ENCODE measurements at places on chromosomes 11 and 22. TPM values are rescaled to one million over a fixed set of nuclear protein-coding genes. Genes with fewer than 3 reads are reported as not detected.

GRCh38 chr11:123103326-123103980 lies 41.5 kb upstream of the HSPA8 start:
- DNase-seq, result peak; percentile 60

- no peak for DNase-seq
Observed at GRCh38 chr22:46528121-46528610, 9.3 kb downstream of the CELSR1 start.

- DNase-seq, result peak; percentile 75
Observed at GRCh38 chr11:2305140-2305778, 3.4 kb downstream of the TSPAN32 start.

DNA sequence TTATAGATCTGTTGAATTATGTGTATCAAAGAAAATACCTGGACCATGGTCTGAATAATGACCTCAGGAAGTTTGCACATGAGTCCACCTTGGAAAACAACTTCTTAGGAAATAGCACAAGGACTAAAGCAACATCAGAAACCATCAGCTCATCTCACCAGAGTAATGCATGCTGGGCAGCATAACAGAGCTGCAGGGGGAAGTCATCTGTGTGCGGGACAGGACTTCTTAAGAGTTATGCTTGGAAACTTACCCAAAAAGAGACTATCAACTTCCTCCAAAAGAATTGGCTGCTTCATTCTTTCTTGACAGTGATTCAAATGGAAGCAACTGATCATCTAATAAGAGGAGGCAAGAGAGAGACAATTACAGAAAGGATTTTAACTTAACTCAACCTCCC lies 2.5 kb downstream of the OR56B4 start:
- no peak for DNase-seq

DNA sequence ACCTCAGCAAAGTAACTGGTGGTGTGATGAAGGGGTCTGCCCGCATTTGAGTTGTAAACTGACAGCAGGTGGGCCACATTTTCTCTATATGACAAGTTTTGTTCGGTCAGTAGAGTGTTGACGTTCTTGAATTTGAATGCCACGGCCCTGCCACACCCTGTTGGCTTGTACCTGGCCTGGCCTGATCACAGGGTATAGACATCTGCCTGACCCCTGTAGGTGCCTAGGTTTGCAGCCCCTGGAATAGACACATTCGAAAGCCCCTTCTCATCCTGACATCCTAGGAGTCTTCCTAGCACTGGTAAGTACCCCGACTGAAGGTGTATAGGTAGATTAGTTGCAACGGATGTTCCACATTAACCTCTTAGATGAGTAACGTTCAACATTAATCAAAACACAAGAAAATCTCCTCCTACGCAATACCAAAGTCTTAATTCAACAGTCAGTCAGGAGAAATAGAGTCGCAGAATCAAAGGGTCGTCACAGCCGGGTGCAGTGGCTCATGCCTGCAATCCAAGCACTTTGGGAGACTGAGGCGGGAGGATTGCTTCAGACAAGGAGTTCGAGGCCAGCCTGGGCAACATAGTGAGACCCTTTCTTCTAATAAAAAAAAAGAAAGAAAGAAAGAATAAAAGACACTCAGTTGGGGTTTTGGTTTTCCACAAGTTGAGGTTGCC lies 43.6 kb upstream of the CD5 start:
- no peak for DNase-seq

DNA sequence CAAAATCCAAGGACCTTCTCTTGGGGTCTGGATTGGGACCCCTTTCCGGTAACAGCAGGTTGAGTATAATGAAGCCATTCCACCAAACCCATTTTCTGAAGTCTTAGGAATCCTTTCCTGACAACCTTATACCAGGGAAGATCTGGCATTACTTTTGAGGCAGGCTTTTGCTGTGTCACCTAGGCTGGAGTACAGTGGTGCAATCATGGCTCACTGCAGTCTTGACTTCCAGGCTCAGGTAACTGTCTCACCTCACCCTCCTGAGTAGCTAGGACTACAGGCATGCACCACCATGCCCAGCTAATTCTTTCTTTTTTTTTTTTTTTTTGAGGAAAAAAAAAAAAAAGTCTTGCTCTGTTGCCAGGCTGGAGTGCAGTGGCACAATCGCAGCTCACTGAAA lies 55.8 kb upstream of the TREH start:
- DNase-seq, result no peak

DNA sequence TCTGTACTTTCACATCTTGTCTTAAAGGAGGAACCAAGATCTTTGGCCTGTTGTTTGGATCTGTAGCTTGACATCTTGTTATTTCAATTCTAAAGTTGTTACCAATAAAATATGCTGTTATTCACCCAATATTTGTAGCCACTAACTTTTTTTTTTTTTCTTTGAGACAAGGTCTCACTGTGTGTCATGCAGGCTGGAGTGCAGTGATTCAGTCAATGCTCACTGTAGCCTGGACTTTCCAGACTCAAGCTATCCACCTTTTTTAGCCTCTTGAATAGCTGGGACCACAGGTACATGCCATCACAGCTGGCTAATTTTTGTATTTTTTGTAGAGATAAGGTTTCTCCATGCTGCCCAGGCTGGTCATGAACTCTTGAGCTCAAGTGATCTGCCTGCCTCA lies 769.4 kb downstream of the DLG2 start:
- no peak for DNase-seq

GRCh38 chr11:116033931-116034553 lies 529.8 kb upstream of the CADM1 start:
- DNase-seq, result no peak

DNA sequence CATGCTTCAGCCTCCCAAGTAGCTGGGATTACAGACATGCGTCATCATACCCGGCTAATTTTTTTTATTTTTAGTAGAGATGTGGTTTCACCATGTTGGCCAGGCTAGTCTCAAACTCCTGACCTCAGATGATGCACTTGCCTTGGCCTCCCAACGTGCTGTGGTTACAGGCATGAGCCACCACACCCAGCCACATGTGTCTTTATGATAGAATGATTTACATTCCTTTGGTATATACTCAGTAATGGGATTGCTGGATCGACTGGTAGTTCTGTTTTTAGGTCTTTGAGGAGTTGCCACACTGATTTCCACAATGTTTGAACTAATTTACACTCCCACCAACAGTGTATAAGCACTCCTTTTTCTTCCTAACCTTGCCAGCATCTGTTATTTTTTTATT lies 276.2 kb downstream of the METTL15 start:
- DNase-seq, result peak; percentile 49

GRCh38 chr11:14075118-14076078 lies 112.9 kb downstream of the SPON1 start:
- no peak for DNase-seq

DNA sequence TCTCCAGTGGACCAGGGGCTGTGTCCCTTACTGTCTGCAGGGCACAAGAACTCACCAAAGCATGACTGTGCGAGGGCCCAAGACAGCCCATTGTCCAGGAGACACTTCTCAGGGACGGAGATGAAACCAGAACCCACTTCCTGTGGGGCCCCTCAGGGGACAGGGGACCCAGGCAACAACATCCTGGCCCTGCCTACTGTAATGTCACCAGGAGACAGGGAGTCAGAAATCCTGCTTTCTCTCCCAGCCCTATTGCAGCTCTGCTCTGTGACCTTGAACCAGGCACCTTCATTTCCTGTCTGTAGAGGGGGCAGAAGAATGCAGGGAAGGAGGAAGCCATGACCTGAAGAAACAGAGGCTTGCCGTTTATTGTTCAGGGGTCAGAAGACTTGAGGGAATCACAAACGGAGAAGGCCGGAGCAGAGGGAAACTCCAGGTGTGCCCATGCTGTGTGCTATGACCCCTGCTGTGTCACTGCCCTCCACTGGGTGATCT lies 98.0 kb downstream of the NAT10 start:
- no peak for DNase-seq

DNA sequence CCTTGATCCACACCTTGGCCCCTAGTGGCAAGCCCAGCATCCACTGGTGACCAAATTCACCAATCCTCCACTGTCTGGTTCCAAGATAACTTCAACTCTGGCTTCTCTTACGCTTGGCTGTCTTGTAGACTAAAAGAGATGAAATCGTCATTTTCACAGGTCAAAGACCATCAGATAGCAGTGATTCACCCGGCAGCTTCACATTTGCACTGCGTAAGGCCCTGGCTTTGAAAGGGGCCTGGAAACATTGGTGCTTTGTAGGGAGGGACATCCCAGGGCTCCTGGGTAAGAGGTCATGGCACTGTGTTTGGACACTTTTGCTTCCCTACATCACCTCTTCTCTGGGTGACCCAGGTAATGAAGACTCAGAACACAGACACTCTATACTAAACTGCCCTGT lies 30.1 kb upstream of the FADD start:
- DNase-seq, result no peak

- DNase-seq, result no peak
Observed at GRCh38 chr11:71252770-71253730, 673 bp upstream of the SHANK2 start.

- DNase-seq, result no peak
Observed at GRCh38 chr11:112856591-112856990, 104.6 kb upstream of the NCAM1 start.

DNA sequence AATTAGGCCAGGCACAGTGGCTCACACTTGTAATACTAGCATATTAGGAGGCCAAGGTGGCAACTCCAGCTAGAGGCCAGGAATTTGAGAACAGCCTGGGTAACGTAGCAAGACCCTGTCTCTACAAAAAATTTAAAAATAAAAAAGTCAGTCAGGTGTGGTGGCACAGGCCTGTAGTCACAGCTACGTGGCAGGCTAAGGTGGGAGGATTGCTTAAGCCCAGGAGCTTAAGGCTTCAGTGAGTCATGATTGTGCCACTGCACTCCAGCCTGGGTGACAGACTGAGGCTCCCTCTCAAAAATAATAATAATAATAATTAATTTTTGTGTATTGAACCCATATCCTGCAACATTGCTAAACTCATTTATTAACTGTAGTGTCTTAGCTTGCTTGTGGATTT lies 15.3 kb upstream of the TRIM29 start:
- no peak for DNase-seq

GRCh38 chr22:39389420-39389819 lies 10.2 kb upstream of the TAB1 start:
- no peak for DNase-seq

DNA sequence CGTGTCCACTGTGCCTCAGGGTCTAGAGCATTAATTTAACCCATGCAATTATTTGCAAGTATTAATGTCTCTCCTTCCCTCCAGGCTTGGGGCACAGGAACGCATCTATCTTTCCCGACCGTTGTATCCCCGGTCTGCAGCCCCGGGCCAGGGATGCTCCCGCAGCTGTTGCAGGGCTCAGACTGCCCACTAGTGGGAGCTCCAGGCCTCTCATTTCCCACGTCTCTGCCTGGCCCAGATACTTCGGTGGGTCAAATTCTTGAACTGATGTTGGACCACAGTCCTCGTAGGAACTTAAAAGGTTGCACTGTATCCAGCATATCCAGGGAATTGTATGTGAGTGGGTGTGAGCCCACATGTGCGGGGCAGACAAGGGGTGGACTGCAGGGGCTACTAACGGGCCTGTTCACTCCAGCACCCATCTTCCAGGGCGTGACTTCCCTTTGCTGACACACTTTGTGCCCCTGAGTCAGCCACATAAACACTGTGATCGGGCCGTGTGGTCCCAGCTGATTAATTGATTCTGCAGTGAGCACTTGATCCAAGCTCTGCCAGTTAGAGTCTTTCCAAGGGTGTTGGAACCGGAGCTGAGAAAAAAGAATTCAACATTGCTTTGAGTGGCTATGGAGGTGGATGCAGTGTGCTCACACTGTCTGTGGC lies 451.3 kb downstream of the TBC1D22A start:
- DNase-seq, result peak; percentile 20

DNA sequence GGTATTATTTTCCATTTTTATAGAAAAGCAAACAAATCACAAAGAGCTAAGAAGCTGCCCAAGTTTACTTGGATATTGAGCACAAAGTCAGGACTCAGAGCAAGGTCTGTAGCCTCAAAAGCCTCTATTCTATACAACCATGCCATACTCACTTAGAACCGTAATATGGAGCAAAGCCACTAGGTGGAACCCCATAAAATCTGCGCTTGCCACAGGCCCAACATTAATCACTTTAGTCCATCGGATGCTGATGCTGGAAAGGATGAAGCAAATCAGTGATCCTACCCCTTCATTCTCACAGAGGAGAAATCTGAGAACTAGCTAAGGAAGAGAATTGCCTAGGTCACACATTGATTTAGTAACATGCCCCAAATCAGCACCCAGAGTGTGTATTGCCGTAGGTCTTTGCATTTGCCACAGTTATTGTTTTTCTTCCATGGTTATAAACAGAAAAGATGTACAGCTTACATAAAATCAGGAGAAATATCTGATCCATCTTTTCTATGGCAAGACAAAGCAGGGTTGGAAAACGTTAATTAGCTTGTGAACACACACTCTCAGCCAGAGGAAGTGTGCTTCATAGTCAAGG lies 56.7 kb upstream of the RAB38 start:
- peak; percentile 26 for DNase-seq

DNA sequence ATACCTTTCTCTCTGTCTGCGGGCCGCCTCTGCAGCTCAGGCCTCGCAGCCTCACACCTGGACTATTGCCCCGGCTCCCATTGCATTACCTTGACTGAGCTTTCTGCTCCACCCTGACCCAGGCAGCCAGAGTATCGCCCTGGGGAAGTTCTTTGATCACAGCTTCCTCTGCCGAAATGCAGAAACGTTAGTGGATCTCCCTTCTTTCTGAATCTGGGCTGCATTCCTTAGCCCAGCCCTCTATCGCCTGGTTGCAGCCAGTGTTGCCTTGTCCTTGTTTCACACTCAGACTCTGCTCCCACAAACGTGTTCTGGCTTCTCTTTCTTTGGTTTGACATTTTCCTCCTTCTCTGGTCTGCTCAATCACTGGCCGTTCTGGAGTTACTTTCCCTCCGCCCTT lies 195.7 kb downstream of the ADAMTS15 start:
- no peak for DNase-seq

- DNase-seq, result no peak
Observed at GRCh38 chr11:1121813-1122663, 35.7 kb upstream of the MUC5AC start.

DNA sequence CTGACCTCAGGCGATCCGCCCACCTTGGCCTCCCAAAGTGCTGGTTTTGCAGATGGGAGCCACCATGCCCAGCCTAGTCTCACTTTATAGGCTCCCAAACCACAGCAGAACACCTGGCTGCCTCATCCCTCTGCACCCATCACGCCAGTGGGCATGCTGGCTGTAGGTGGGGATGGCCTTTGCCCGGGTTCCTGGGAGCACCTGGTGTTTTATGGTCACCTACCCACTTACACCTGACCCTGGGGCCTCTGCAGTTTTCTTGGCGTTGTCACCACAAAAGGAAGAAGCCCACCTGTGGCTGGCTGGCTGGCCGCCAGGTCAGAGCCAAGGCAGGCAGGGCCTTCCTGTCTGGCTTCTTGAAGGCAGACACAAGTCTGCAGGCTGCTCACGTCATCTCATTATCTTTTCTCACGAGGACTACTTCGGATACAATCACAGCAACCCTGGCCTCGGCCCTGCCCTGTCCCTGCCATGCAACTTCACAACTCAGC lies 8.2 kb downstream of the RRP7A start:
- DNase-seq, result no peak

- DNase-seq, result peak; percentile 56
Observed at GRCh38 chr11:126375726-126376125, 20.2 kb downstream of the ST3GAL4 start.

Gene SHISA8
- not detected for total RNA-seq

Gene BBOX1
- total RNA-seq, result not detected

Gene SLC22A6
- total RNA-seq, result not detected

Gene OLFML1
- total RNA-seq, result not detected

Gene OR5F1
- total RNA-seq, result not detected

Gene DDB1
- total RNA-seq, result 214 TPM

Gene CDC42BPG
- total RNA-seq, result 0.03 TPM

Gene ACRV1
- total RNA-seq, result 0.08 TPM

Gene SDHD
- 98.1 TPM for total RNA-seq

Gene C11orf98
- total RNA-seq, result 65.0 TPM

Gene RDX
- total RNA-seq, result 97.9 TPM
